CD8-positive, alpha-beta T cell (primary cell): ENCODE measurements at places on chromosomes 7 and 10. TPM values are rescaled to one million over a fixed set of nuclear protein-coding genes. Genes with fewer than 3 reads are reported as not detected.

The RUFY2 gene
- 13.7 TPM for total RNA-seq

The CCZ1 gene
- 81.3 TPM for total RNA-seq

The HTR7 gene
- total RNA-seq = not detected

The ALOX5 gene
- 5.4 TPM for total RNA-seq

The CCL26 gene
- total RNA-seq = not detected

The CADPS2 gene
- total RNA-seq = not detected

The LRMDA gene
- total RNA-seq = not detected

The FUOM gene
- 7.9 TPM for total RNA-seq

The CCNY gene
- total RNA-seq = 75.3 TPM

The CPA2 gene
- total RNA-seq = not detected

The MAT1A gene
- total RNA-seq = not detected

The AMZ1 gene
- total RNA-seq = 0.47 TPM

The TRIM73 gene
- 16.6 TPM for total RNA-seq

DNA sequence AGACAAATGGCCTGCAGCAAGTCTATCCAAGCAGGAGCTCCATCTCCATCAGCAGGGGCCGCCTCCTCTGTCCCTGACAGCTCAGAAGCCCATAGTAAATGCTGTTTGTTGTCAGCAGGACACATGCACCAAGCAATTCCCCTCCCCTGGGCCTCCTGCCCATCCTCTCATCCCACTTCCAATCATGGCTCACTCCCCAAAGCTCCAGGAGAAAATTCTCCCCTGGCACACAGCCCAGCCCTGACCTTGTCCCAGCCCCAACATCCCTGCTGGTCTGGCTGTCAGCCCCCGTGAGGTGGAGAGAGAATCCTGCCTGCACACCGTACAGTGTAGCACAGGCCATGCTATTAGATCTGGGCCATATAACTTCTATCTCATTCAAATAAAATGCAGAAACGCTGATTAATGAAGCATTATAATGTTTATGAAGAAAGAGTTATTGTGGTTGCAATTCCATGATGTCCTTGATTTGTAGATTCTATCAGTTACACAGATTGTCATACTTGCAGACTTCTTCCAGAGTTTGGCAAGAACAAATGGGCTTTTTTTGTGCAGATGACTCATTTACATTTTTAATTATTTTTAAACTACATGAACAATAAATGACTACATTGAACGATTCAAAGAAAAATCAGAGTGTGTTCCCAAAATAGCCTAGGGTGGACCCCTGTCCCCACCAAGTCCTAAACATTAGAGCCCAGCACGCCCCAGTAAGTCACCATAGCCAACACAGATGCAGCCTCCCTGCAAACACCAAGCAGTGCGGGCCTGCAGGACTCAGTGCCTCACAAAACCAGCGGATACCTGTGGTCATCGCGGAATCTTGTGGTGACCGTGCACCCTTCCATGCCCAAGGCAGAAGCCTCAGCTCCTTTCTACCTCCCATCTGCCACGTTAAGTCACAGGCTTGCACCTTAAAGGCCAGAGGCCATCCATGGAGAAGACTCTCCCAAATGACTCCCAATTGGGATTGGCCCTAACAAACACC is 70.1 kb downstream of the COBL start:
- no peak for DNase-seq

GRCh38 chr10:88715517-88715916 is 9.5 kb downstream of the LIPK start:
- no peak for DNase-seq

GRCh38 chr7:70694434-70694970 is 437.4 kb upstream of the GALNT17 start:
- DNase-seq = peak; percentile 57

DNA sequence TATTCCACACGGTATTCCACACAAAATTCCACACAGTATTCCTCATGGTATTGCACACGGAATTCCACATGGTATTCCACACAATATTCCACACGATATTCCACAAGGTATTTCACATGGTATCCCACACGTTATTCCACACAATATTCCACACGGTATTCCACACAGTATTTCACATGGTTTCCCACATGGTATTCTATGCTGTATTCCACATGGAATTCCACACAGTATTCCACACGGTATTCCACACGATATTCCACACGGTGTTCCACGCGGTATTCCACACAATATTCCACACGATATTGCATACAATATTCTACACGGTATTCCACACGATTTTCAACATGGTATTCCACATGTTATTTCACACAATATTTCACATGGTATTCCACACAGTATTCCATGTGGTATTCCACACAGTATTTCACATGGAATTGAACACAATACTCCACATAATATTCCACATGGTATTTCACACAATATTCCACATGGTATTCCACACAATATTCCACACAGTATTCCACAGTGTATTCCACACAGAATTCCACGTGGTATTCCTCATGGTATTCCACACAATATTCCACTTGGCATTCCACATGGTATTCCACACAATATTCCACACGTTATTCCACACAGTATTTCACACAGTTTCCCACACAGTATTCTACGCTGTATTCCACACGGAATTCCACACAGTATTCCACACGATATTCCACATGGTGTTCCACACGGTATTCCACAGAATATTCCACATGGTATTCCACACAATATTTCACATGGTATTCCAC is 136.0 kb upstream of the CHST15 start:
- no peak for DNase-seq

DNA sequence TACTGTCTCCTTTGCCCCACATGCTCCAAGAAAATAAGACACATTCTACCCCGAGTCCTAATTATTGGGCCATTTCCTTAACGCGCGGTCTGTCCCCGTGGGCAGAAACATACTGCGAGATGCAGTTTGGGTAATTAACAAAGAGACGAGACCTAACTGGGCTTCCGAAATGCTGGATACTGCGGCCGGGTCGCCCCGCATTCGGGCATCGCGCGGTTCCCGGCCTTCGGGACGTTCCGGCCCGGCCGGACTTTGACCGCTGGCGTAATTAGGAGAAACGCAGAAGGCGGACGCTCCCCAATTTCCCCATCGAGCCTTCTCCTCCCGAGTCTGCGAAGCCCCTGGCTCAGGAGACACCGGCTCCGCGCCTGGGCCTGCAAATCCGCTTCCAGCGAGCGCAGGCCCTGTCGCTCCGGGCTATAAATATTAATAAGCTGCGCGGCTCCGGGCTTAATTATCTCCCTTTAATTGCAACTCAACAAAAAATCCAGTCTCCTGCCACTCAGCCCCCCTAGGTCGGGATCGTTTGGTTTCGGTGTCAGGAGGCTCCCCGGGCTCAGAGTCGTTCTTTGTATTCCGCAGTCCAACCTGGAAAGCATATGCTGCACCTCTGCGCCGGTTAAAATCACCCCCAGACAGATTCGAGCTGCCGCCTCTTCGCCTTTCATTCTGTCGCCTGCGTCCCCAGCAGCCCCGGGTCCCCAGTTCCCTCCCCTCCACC is 131.5 kb downstream of the SPAG6 start:
- no peak for DNase-seq

GRCh38 chr10:15712883-15713282 is 6.8 kb downstream of the ITGA8 start:
- DNase-seq = no peak

GRCh38 chr10:8898745-8899330 is 844.4 kb downstream of the GATA3 start:
- no peak for DNase-seq

DNA sequence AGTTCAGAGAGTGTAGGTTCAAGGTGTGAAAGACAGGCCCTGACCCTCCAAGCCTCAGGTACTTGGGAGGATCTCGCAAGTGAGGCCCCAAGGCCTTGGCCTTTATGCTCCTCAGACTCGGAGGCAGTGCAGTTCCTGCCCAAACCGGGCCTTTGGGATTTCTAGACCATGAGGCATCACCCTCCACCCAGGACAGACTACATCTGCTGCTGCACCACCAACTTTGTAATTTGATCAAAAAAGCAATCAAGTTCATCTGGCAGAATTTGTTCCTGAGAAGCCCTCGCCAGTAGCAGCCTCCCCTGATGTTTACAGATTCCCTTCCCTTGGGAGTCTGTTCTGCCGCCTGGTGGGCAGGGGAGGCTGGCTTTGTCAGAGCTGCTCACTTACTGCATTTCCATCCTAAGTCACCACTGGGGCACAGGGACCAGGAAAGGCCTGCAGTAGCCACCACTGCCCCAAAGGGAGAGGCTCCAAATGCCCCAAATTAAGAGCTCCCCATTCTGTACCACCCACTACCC is 2.1 kb downstream of the CAMK2G start:
- no peak for DNase-seq

- DNase-seq = no peak
These were observed 338.9 kb downstream of the WDR37 start for GRCh38 chr10:1395025-1395480.

DNA sequence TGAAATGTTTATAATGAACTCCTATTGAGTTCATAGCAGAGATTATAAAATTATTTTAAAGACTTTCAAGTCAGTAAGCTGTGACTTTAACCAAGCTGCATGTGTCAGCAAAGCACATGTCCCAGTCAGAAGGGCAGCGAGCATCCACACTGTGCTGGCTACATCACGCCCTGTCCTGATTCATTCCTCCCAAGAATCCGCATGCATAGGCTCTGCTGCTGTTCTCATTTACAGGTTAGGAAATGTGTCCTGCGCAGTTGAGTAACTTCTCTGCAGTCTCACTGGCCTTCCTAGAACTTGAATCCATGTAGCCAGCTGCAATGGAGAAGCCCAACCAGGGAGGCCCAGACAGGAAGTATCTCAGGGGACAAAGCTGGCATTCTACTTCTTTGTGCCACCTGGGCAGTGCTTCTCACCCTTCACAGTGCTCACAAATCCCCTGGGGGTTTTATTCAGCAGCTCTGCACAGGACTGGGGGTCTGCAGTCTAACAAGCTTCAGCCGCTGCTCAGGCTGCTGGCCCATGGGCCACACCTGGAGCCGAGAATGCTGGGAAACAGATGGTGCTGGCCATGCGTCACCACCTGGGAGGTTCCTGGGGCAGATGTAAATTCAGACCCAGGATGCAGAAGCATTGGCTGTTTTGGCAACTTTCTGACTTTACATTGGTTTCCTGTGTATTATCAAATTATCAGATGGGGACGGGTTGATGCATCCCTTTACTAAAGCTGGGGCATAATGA is 192.8 kb upstream of the GDF10 start:
- DNase-seq = no peak

DNA sequence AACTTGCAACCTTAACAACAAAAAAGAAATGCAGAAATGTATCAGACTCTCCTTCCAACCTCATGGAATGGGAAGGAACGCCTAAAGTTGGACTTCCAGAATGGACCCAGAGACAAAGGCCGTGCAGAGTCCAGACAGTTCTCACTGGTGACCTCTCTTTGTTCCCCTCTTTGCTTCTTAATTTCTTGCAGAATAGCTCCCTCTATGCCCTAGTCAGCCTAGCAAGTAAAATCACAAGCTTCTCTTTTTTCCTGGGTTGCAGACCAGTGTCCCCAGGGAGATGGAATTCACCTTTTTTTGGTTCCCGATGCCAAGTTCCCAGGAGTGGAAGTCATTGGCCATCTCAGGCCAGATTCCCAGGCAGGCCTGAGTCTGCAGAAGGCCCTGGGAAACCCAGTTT is 278.0 kb downstream of the CCSER2 start:
- DNase-seq = no peak

- DNase-seq = no peak
These were observed 1.0 kb downstream of the TWIST1 start for GRCh38 chr7:19116121-19117090.

DNA sequence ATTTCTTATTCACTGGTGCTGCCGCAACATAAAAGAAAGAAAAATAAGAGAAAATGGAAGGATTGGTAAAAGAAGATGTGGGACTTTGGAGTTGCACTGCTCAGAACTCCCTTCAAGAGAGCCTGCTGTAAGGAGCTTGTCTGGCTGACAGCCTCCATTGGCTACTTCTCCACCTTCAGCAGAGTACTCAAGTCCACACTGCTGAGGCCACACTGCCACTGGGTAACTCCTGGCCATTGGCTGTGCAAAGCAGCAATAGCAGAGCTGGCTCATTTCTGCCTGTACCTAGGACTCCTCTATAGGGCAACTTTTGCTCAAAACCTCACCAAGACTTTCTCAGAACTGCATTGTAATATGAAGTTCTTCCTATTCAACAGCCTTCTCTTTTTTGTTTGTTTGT is 38.7 kb upstream of the PCLO start:
- DNase-seq = no peak

GRCh38 chr7:105857009-105857952 is 19.1 kb downstream of the ATXN7L1 start:
- DNase-seq = peak; percentile 45

GRCh38 chr10:115992236-115992986 is 280.6 kb downstream of the GFRA1 start:
- DNase-seq = no peak

- no peak for DNase-seq
These were observed 34.3 kb upstream of the NPVF start for GRCh38 chr7:25262586-25262985.

GRCh38 chr7:138387755-138388475 is 72.1 kb upstream of the TRIM24 start:
- no peak for DNase-seq

DNA sequence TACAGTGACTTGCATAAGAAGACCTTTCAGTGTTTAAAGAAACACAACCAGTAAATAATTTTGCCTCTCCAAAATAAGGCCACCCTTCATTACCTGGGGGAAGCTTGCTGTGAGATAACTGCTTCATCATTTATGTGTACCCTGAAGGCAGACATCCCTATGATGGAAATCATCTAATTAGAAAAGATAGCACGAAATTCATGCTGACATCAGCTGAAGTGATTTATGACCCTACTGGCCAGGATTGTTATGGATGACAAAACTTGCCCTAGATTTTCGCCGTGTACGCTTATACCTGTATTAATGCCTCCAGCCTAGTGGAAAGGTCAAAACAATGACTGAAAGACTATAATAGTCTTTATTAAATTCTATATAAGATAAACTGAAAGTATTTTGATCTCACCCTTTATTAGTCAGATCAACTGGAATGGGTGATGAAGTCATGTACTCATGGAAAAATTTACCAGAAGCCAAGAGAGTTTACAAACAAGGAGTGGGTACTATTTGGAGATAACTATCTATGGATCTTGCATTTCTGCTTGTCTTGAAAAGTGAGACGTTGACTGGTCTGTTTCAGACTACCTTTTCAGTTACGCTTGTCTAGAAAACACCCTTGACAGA is 114.2 kb downstream of the PPP1R3A start:
- no peak for DNase-seq

GRCh38 chr7:128672927-128673517 is 930 bp downstream of the GARIN1A start:
- DNase-seq = no peak

DNA sequence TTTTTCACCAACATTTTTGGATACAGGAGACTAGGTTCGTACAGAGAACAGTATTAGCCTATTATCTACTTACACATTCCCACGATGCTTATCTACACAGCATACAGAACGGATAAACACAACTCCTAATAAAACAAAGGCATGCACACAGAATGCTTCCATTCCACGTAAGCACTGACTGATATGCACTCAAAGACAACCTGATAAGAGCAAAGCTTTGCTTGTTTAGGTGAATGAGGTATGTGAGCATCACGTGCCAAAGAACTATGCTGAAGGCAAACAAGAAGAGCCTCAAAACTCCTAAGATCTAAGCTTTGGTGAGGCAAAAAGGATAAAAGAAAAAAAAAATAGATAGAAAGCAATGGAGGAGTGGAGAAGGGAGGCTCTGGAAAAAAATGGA is 413.5 kb upstream of the LRRN3 start:
- no peak for DNase-seq

- DNase-seq = no peak
These were observed 1.7 kb downstream of the NCAPG2 start for GRCh38 chr7:158702944-158703343.
